RWPE2 (cell line): ENCODE measurements at places on chromosomes 4 and X.
A peak's percentile ranks its signal among the peaks of the same experiment; 100 is the strongest.

DNA sequence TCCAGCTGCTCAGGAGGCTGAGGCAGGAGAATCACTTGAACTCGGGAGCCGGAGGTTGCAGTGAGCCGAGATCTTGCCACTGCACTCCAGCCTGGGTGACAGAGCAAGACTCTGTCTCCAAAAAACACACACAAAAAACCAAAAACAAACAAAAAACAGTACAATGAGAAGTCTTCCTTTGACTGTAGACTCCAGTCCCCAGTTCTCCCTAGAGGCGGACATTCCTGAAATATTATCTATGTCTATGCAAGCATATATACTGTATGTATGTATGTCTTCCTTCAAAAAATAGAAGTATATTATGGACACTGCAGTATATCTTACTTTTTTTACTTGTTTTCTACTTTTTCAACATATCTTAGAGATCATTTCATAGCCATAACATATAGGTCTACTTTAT lies 10.2 kb upstream of the FGF2 start:
- no peak for DNase-seq

- no peak for DNase-seq
These were observed 116.1 kb upstream of the ZNF827 start for GRCh38 chr4:146054676-146055075.

- DNase-seq, result no peak
These were observed 108.1 kb upstream of the TRPC5 start for GRCh38 chrX:112190646-112191045.

DNA sequence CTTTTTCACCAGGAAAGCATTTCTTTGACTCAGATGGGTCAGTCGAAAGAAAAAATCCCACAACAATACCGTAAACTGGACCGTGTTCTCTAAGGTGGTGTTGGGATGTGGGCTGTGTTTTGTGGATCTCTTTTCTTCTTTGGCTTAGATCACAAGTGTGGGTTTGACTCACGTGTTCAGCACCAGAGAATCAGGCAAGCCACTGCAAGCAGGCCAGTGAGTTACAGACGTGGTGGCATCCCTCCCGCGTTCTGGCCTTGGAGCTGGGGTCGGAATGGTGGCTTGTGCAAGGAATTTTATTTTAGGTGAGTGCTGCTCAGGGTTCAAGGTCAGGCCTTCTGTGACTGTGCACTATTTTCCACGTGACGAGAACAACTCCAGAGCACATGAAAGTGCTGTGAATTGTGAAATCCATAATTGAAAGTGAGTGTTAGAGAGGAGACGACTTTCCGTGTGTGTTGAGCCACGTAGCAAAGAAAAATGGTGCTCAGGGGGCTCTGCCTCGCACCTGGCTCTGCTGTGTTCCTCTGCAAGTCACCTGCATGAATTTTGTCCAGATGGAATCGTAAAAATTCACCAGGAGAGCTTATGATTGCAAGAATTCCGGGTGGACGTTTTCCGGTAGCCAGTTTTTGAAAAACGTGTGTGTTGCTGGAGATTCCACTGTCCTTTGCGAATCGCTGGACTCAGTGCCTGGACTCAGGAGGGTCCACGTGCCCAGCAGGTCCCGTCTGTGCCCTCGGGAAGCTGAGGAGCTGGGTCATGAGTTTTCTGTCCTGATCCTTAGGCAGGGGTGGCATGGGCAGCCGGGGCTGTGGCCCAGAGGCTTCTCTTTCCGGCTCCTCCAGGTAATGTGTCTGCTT lies 33.6 kb upstream of the HGFAC start:
- DNase-seq, result peak; percentile 35

DNA sequence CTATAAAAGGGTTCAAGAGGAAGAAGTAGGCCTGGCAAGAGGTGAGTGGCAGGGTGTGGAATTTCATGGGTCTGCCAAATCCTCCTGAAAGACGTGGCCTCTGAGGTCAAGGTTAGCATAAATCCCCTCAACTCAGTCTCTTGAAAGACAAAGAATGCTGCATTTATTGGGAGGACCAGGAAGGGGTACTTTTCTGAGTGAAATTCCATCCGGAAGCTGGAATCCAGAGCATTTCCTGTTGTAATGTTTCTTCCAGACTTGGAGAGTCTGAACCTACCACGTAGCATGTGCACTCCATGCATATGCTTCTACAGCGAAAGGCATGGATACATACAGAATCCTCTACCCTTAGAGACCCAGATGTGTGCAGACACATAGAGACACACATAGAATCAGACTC lies 13.4 kb upstream of the FGD1 start:
- no peak for DNase-seq
